ENCODE measurements at places on chromosomes 5 and 9.

DNA sequence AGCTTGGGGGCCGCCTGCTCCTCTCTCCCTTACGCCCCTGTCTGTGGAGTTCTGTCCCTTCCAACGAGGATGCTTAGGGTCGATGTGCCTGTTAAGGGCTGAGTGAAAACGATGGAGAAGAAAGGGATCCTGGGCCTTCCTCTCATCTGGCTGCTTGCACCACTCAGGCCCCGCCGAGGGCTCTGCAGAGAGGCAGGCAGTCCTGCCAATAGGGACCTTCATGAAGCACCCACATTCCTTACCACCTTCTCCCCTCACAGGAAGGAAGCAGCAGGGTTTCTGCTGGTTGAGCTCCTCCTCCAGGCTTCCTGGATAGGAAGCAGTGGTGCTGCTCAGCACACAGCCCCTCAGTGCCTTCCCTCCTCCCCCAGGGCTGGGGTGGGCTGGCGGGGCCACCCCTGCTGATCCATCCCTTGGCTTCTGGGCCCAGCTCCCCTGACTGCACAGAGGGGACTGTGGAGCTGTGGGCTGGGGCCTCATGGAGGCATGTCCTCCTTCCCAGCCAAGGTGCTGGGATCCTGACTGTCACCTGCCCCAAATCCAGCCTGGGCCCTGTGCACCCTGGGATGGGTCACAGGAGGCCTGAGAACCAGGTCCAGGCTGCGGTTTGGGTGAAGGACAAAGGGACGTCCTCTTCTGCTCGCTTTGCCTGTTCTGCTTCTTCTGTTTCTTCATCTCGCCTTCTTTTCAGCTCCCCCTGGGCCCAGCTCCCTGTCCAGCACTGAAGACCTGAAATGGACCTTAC is 50.5 kb downstream of the AHRR start:
- no peak for DNase-seq

- no peak for DNase-seq
Measured at GRCh38 chr9:78015241-78015640, 16.4 kb downstream of the GNAQ start.

- DNase-seq = no peak
Measured at GRCh38 chr5:119083679-119084078, 12.8 kb downstream of the DMXL1 start.

DNA sequence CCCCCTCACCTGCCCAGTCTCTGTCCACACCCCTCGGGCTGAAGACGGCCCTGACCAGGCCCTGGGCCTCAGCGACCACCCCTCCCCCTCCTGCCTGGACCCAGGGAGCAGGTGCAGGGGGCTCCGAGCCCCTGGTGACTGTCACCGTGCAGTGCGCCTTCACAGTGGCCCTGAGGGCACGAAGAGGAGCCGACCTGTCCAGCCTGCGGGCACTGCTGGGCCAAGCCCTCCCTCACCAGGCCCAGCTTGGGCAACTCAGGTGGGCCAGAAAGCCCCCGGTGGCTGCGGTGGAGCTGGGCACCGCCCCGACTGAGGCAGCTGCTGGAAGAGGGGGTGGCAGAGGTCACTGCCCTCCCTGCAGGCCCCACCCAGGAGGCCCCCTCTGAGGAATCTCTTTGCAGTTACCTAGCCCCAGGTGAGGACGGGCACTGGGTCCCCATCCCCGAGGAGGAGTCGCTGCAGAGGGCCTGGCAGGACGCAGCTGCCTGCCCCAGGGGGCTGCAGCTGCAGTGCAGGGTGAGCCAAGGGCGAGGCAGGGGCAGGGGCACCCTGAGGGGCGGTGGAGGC is 7.7 kb downstream of the ENTPD8 start:
- no peak for DNase-seq

GRCh38 chr9:98977246-98977714 is 33.6 kb downstream of the COL15A1 start:
- no peak for DNase-seq

DNA sequence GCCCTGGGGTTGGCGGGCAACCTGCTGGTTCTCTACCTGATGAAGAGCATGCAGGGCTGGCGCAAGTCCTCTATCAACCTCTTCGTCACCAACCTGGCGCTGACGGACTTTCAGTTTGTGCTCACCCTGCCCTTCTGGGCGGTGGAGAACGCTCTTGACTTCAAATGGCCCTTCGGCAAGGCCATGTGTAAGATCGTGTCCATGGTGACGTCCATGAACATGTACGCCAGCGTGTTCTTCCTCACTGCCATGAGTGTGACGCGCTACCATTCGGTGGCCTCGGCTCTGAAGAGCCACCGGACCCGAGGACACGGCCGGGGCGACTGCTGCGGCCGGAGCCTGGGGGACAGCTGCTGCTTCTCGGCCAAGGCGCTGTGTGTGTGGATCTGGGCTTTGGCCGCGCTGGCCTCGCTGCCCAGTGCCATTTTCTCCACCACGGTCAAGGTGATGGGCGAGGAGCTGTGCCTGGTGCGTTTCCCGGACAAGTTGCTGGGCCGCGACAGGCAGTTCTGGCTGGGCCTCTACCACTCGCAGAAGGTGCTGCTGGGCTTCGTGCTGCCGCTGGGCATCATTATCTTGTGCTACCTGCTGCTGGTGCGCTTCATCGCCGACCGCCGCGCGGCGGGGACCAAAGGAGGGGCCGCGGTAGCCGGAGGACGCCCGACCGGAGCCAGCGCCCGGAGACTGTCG is 976 bp downstream of the RXFP3 start:
- no peak for DNase-seq

DNA sequence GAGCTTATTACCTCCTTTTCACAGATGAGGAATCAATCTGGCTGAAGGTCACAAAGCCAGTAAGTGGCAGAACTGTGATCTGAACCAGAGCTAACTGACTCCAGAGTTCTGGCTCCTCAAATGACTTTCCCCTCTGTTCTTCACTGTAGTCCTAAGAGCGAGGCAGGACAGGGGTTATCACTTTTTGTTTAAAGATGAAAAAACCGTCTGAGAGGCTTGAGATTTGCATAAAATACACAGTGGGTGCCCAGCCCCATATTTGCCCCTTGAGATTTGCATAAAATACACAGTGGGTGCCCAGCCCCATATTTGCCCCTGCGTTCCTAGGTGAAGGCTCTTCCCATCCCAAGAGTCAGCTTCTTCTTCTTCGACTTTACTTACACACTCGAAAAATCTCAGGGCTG is 667 bp downstream of the FBXO10 start:
- no peak for DNase-seq

DNA sequence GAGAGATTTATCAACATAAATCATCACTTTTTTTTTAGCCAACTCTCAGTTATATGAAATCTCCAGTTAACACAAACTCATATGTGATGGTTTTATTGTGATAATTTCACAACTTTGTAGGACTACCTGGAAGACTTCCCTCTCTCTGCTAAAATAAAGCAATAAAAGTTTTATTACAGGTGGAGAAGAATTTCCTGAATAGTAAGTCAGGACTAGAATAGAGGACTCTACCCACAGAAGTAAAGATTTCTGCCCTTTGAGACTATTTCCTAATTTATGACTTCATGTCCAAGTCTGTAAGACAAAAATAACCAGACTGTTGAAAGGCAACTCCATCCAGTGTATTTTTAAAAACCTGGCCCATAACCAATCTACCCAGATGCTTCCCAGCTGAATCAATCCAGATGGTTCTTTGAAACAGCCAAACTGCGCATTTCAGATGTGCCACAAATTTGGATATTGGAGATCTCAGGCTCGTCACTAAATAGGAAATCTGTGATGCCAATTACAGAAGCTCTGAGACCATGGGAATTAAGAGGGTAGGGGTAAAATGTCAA is 234.0 kb upstream of the NMUR2 start:
- DNase-seq = no peak

GRCh38 chr5:85488295-85488694 is 1103.6 kb upstream of the EDIL3 start:
- DNase-seq = no peak

- no peak for DNase-seq
Measured at GRCh38 chr9:92608909-92609445, 61.0 kb downstream of the IPPK start.
